ENCODE measurements at places on chromosomes 1 and 21. TPM values are rescaled to one million over a fixed set of nuclear protein-coding genes. Genes with fewer than 3 reads are reported as not detected.
A peak's percentile ranks its signal among the peaks of the same experiment; 100 is the strongest.

GRCh38 chr1:25700144-25700523 is 83.5 kb downstream of the MAN1C1 start:
- no peak overlapping the region for H3K4me3 ChIP-seq
- H3K36me3 ChIP-seq: no peaks in the 10 kb centered on the region
- peak overlapping the region; percentile 52 for H3K27ac ChIP-seq

DNA sequence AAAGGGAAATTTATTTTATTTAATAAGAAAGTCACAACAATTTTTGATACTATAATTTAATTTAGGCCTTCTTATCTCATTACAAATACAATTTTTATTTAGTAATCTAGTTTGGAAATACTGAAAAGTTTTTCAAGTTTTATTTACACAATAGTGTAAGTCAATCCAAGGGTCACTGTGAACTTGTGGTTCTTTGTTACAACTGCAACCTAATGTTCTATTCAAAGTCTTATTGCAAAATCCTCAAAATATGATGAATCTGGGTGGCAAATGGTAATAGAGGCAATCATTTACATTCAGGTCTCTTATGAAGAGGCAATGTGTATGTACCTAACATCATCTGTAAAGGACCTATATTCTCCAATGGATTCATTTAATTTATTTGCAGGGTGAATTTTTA is 421.2 kb downstream of the DPYD start:
- no peak for DNase-seq
- peaks cover 15% of the 10 kb centered on the region for H3K4me1 ChIP-seq
- no peaks in the 10 kb centered on the region for H3K27me3 ChIP-seq
- H3K36me3 ChIP-seq: no peaks in the 10 kb centered on the region

GRCh38 chr1:111747282-111747734 is 8.1 kb upstream of the INKA2 start:
- no peaks in the 10 kb centered on the region for H3K36me3 ChIP-seq
- no peak for DNase-seq
- H3K4me3 ChIP-seq: no peak overlapping the region
- H3K4me1 ChIP-seq: peaks cover 11% of the 10 kb centered on the region

DNA sequence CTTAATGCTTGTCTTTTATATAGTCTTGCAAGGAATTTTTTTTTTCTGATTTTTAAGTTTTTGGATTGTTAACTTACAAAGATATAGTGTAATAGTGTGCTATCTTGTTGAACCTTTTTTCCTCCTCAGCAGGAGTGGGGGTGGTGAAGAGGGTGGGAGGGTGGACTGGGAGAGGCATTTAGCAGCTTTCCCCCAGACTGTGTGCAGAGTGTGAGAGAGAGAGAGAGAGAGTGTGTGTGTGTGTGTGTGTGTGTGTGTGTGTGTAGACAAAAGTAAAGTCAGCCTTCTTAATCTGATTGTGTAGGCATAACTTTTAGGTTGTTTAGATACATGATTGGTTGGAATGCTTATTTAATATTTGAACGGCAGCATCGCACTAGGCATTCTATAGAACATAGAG is 4.9 kb downstream of the CAMTA1 start:
- no peak overlapping the region for H3K4me3 ChIP-seq
- no peaks in the 10 kb centered on the region for H3K27me3 ChIP-seq
- no peaks in the 10 kb centered on the region for H3K36me3 ChIP-seq
- DNase-seq: no peak
- no peak overlapping the region for H3K27ac ChIP-seq

Gene SV2A
- 20.3 TPM for total RNA-seq
